Hematopoietic multipotent progenitor cell treated with erythropoietin and hydrocortisone succinate and interleukin-3 and kit ligand, for 4 days (in vitro differentiated cells): ENCODE measurements at places on chromosomes 16 and 17.

DNA sequence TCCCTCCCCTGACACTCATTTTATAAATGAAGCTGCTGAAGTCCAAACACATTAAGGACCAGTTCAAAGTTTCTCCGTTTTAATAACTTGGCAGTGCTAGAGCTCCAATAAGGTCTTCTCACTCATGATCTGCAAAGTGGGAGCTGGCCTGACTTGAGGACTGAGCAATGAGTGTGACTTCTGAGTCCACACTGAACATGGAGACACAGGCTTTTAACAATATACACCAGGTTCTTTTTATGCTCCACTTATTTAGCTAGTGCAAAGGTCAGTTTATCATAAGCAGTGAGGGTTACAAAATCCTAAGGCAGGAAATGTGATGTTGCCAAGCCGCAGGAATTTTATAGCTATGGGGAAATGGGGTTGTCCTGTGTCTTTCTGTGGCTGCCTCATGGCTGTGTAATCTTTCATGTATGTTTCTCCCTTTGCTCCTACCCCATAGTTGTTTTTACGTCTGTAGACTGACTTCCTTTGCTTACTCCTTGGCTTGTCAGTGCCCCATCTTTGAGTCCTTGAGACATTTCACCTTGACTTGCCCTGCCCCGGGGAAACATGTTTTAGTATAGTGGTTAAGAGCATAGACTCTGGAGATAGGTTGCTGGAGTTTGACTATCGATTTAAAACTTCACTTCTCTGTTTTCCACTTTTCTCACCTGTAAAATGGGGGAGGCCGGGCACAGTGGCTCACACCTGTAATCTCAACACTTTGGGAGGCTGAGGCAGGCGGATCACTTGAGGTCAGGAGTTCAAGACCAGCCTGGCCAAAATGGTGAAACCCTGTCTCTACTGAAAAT, 12.2 kb upstream of the MMD start:
- no peak for DNase-seq

DNA sequence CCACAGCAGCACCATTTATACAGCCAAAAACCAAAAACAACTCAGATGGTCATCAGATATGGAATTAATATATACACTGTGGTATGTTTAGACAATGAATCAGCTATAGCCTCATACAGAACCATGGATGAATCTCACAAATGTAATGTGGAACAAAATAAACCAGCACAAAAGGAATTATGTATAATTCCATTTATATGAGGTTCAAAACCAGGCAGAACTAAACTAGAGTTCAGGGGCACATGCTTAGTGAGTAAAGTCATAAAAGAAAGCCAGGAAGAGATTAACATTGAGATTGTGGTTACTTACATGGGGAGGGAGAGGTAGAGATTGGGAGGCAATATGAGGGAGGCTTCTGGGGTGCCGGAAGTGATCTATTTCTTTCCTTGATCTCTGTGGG, 231.1 kb downstream of the COPRS start:
- no peak for DNase-seq

GRCh38 chr16:10738231-10739077, 5.2 kb upstream of the NUBP1 start:
- peak; percentile 55 for DNase-seq

DNA sequence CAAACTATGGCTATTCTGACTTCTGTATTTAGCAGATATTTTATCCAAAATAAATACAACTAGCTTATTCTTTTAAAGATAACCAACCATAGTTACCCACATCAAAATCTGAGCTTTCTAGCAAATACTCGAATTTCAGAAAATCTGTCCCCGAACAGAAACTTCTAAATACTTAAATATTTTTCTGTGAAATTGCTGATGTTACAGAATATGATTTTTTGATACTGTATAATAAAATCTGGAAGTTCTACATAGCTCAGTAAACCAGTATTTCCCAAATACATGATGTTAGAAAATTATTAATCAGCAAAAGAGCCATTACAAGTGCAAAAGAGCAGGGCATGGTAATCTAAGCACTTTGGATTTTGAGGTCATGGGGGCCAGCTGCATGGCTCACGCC, 114.9 kb downstream of the CDH8 start:
- no peak for DNase-seq

GRCh38 chr17:57420734-57421717, 164.7 kb downstream of the MSI2 start:
- DNase-seq, result peak; percentile 91

- DNase-seq, result peak; percentile 51
Observed at GRCh38 chr17:8964801-8965393, 610 bp downstream of the PIK3R5 start.

GRCh38 chr16:11306997-11307638, 26.0 kb upstream of the PRM1 start:
- peak; percentile 48 for DNase-seq

DNA sequence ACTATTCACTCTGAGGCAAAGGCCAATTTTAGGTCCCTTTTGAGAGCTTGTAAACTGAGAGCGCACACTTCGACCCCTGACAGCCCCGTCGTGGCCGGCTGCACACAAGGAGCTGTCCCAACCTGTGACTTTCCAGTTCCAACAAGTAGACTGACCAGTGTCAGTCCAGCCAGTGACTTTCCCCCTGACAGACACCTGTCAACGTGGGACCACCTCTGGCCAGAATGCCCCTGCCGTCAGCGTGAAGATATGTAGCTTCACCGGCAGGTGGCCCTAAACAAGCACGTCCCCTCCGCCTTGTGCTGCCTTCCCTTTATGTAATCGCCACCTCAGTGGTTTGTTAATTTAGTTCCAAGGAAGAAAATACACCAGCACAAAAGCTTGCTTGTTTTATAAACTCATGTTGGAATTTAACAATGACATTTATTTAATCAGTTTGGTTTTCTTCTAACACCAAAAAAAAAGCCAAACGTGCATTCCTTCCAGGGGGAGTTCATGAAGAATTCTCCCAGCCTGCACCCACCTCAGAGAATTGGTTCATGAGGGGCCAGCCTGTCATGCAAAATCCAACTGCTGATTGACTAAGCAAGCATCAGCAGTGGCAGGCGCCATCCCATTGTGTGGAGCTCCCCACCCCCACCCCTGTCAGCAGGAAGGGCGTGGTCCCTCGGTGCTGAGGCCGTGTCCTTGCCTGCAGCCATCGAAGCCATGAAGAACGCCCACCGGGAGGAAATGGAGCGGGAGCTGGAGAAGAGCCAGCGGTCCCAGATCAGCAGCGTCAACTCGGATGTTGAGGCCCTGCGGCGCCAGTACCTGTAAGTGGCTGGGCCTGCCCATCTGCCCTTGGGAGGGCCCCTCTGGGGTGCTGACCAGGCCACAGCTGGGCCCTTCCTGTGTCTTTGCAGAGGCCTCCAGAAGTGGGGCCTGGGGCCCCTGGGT, 33.9 kb downstream of the PLD6 start:
- peak; percentile 62 for DNase-seq

DNA sequence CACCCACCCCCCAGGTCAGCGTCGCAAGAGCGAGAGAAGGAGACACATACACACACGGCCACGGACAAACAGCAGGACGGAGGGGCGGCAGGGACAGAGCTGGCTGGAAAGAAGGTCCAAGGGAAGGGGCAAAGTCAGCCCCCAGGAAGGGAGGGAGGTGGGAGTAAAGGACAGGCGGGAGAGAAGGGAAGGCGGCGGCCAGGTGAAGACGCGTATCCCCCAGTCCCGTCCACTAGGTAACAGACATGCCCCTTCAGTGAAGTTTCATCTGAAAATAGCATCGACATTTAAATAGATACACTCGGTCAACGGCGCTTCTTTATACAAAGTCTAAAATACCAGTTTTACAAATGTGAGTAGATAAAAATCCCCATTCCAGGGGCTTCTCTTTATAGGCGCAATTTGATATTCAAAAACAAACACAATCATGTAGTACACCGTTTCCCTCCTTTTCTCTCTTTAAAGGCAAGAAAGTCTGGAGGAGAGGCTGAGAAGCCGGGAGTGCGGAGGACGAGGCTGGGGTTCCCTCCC, 4.5 kb downstream of the CBX8 start:
- DNase-seq, result no peak

DNA sequence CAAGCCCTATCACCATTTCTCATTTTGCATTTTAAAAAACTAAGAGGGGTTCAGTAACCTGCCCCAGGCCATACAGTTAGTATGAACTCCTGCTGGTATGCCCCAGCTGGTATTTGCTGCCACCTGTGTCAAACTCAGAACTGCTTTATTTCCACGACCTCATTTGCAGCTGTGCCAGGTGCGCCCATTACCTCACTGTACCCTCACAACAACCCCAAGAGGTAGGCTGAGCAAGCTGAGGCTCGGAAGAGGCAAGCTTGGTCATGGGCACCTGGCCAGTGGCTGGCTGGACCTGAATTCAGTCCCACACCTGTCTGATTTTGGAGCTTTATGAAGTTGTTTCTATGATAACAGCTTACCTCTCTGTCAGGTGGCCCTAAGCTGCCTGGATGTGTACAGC, 7.6 kb downstream of the EPN2 start:
- DNase-seq, result no peak

GRCh38 chr17:51434434-51435170, 174.3 kb downstream of the UTP18 start:
- peak; percentile 58 for DNase-seq

GRCh38 chr17:64345689-64346376, 44.8 kb downstream of the PECAM1 start:
- DNase-seq, result no peak

DNA sequence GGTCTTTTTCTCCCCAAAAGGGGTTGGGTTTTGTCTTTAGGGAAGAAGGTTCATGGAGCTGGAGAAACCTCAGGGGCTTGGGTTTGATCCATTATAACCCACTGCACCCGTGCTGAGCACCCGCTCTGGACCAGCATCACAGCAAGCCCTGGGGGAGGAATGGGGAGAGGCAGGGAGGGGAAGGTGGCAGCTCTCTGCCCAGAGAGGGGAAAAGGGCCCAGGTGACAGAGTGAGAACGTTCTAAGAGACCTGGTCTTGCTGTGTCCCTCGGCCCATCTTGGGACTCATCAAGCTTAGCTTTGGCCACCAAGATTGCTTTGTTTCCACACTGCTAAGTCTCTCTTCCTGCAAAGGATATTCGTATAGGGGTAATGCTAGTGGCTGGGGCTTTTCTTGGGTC, 38.2 kb upstream of the TAC4 start:
- no peak for DNase-seq

- DNase-seq, result no peak
Observed at GRCh38 chr17:16962804-16963203, 9.1 kb downstream of the TNFRSF13B start.

DNA sequence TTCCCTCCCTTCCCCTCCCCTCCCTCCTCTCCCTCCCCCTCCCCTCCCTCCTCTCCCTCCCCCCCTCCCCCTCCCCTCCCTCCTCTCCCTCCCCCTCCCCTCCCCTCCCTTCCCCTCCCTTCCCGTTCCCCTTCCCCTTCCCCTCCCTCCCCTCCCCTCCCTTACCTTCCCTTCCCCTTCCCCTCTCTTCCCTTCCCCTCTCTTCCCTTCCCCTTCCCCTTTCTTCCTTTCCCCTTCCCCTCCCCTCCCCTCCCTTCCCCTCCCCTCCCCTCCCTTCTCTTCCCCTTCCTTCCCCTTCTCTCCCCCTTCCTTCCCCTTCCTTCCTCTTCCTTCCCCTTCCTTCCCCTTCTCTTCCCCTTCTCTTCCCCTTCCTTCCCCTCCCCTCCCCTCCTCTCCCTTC, 61.1 kb downstream of the EMP2 start:
- no peak for DNase-seq

GRCh38 chr17:41212524-41213169, 13.8 kb upstream of the KRTAP9-2 start:
- no peak for DNase-seq

DNA sequence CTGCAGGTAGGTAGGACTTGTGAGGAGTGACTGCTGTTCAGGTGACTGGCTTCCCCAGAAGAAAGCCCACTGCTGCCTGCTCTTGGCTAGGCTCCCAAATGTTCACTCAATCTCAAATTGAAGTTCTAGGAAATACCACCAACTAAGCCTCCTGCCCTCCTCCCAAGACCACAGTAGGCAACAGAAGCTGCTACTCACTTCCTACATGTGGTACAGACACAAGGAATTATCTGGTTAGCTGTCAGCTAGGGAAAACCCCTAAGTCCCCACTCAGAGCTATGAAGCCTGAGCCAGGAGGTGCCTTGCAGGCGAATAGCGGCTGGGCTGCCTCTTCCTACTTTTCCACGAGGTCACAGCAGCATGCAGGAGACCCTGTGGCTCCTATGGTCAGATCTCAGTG, 4.9 kb downstream of the FBXO39 start:
- peak; percentile 65 for DNase-seq

DNA sequence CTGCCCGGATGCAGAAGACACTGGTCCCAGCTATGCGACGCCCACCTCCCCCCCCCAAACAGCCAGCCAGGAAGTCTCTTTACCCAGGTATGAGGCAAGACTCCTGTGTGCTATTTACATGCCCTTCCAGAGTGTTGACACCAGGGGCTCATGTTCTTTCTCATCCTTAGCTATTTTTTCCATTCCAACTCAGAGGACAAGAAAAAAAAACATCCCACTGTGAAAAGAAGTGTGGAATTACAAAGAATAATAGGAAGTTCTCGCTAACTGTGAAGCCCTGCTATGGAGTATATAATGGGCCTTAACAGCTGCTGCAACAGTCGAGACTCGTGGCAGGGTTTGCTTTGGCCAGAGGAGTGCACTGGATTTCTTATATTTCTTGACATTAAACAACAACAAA, 584.9 kb downstream of the CDH13 start:
- no peak for DNase-seq

DNA sequence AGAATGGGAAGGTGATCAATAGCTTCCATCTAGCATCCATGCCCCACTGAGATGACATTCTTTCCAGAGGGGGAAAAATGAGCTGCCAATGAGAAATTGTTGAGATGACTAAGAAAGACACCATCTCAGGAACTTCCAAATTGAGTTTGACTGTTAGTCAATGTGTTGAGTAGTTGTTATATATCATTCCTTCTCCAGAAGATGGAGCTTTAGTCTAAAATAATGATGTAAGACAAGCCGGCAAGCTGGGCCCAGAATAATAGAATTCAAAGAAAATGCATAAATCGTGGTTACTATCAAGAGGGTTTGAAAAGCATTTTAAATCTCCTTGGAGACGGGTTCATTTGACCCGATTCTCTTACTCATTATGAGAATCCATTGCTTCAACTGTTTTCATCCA, 71.0 kb upstream of the ATF7IP2 start:
- peak; percentile 81 for DNase-seq

- peak; percentile 87 for DNase-seq
Observed at GRCh38 chr17:42720996-42721583, 23.8 kb downstream of the EZH1 start.

DNA sequence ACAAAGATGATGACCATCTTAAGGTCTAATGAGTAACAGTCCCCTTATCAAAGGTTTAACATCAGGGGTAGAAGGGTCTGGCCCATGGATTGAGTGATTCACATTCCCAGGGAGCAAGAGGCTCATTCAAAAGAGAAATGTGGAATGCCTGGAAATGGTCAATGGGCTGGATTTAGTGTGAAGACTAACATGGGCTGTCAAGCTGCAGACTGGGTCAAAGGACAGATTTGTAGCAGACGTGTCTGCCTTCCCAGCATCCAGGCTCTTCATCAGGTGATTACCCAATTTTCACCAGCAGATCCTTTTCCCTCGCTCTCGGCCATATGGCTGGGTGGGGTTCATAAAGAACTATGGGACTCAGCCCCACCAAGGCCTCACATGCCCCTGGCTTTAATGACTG, 26.8 kb downstream of the DCUN1D3 start:
- DNase-seq, result no peak

GRCh38 chr16:15033309-15033707, 22.6 kb downstream of the NTAN1 start:
- no peak for DNase-seq

- no peak for DNase-seq
Observed at GRCh38 chr17:34755981-34756636, 176.7 kb downstream of the TMEM132E start.
